ENCODE measurements at places on chromosomes 12 and 14. TPM values are rescaled to one million over a fixed set of nuclear protein-coding genes. Genes with fewer than 3 reads are reported as not detected.
A peak's percentile ranks its signal among the peaks of the same experiment; 100 is the strongest.

The FBXO34 gene
- total RNA-seq, result 24.5 TPM

- no peak for DNase-seq
Observed at GRCh38 chr14:71430678-71431376, 501.4 kb upstream of the RGS6 start.

- no peak for DNase-seq
Observed at GRCh38 chr12:77049767-77050353, 15.5 kb downstream of the E2F7 start.

DNA sequence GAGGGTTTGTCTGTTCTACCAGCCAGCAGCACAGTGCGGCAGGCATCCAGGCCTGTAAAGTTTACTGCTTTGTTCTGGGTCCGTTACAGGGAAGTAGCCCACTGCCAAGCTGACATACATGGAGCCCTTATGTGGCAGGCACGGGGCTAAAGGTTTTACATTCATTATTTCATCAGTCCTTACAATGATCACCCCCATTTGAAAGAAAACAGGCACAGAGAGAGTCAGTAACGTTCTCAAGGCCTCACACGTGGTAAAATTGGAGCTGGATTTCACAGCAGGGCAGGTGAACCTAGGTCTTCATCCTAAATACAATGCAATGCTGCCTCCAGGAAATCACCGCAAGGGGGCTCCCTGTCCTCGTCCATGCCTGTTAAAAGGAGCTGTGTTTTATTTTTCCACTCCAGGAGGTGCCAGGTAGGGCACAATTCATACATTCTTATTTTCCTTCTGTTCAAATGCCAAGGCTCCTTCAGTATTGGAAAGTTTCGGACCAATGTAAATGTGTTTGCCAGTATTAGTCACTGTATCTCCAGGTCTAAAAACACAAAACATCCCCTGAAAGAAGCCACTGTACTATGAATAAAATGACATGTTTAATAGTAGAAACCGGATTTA lies 172.2 kb upstream of the GZMB start:
- no peak for DNase-seq

DNA sequence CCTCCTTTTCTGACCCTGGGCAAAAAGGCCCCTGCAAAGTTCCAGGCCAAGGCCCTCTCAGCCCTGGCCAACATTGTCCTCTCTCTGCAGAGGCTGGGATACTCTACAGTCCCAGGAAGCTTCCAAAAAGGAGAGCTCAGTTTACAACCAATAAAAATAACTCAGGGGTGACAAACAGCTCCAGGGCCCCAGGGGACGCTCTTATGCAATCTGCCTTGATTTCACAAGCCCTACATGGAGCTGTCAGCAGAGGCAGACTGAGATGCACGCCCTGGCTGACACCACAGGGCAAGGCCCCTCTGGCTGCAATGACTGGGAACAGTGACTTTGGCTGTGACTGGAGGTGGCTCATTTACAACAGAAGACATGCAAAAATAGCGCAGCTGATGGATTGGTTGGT lies 129.0 kb upstream of the MED13L start:
- DNase-seq, result peak; percentile 66

- DNase-seq, result no peak
Observed at GRCh38 chr12:12990700-12991468, 9.2 kb downstream of the HEBP1 start.

GRCh38 chr12:123278101-123278627 lies 6.5 kb upstream of the CDK2AP1 start:
- DNase-seq, result no peak

GRCh38 chr12:61991661-61992060 lies 268.5 kb upstream of the USP15 start:
- no peak for DNase-seq

DNA sequence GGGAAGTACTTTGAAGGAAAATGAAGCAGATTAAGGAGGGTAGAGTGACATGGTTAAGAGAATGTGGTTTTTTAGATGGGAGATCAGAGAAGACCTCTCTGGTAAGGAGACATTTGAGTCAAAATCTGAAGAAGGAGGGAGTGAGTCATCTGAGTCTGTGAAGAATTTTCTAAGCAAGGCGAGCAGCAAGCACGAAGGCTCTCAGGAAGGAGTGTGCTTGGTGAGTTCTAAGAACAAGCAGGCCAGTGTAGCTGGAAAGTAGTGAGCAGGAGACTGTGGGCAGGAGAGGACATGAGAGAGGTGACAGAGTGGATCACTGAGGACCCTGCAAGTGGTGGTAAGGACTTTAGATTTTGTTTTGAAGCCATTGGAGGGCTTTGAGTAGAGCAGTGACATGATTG lies 76.3 kb upstream of the FUT8 start:
- DNase-seq, result no peak

Data from left lung (tissue), 14 donors.